ENCODE measurements at places on chromosomes 3 and 15.

GRCh38 chr15:100940767-100941379, 21.7 kb downstream of the LRRK1 start:
- no peak for DNase-seq

GRCh38 chr3:155244699-155245098, 48.8 kb downstream of the STRIT1 start:
- DNase-seq: no peak

DNA sequence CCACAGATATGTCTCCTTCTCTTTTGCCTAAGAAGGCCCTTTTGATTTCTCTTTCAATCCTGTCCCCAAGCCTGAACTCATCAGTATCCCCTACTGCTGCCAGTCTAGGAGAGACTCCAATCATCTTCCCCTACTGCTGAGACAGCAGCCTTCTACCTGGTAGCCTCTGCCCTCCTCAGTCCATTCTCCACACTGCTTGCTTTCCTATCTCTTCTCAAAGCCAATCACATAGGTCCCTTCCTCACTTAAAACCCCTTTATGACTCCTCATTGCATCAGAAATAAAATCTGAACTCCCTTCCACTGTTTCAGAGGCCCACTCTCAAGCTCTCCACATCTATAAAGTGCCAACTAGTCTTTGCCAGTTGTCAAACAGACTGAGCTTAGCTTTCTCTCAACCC, 1081.8 kb upstream of the CFAP20DC start:
- DNase-seq: no peak

GRCh38 chr15:58437531-58438105, 5.8 kb downstream of the LIPC start:
- no peak for DNase-seq

DNA sequence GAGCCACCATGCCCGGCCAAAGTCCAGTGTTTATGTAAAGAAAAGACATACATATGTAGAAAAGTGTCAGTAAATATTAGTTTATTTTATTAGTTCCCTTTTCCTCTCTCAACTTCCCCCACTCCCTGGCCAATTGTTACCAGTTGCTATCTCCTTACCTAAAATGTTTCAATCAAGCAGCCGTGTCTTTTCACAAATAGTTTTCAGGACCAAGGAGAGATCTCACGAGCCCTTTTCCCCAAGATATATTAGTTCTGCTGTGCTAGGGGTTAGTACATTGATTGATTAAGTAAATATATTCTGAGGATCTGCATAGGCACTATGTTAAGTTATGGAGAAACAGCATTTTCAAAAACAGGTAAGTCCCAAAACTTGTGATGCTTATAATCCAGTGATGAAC, 87.4 kb downstream of the ZIC4 start:
- DNase-seq: no peak

DNA sequence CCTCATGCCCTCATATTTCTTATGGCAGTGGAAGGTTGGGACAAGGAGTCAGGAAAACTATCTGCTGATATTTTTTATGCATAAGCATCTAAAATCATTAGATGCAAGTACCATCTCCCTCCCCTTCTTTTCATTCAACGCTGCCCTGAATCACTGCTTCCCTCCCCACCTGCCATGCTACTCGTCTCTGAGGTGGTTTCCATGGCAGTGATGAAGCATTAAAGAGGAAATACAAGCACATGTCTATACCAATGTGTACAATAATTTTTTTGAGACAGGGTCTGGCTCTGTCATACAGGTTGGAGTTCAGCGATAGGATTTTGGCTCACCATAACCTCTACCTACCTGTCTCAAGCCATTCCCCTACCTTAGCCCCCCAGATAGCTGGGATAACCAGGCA, 67.5 kb upstream of the SETMAR start:
- no peak for DNase-seq

- peak; percentile 63 for DNase-seq
Measured at GRCh38 chr3:187744169-187745151, 808 bp downstream of the BCL6 start.

DNA sequence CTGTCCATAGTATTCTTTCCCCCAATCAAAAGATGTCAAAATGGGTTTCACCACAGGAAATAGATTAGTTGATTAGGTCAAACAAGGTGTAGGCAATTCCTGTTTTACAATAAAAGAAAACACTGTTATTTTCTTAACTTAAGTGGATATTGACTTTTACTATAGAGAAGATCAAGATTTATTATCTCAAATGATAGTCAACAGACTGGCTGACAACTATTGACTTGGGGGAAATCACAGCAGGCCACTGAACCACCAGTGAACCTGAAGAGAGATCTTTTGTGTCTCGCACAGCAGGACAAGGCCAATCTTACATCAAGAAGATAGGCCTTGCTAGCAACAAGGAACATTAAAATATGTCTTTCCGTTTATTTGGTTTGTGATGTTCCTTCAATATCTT, 1187.6 kb downstream of the SI start:
- no peak for DNase-seq

DNA sequence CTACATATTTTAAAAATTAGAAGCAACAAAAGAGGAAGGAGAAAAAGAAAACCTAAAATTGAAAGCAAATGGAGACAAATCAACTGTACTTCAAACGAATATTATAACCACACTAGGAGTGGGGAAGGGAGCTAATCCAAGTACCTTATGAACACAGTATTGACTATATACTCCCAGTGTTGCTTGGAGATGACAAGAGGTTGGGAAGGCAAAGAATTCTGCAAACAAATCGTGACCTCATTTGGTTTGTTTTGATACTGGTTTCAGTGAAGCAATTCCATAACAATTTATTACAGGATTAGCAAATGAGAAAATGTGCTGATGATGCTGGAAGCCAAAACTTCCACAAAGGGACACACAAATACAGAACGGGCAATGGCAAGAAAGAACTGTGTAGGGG, 268.1 kb downstream of the ULK4 start:
- DNase-seq: no peak

GRCh38 chr3:50417637-50418033, 58.3 kb upstream of the TMEM115 start:
- no peak for DNase-seq

DNA sequence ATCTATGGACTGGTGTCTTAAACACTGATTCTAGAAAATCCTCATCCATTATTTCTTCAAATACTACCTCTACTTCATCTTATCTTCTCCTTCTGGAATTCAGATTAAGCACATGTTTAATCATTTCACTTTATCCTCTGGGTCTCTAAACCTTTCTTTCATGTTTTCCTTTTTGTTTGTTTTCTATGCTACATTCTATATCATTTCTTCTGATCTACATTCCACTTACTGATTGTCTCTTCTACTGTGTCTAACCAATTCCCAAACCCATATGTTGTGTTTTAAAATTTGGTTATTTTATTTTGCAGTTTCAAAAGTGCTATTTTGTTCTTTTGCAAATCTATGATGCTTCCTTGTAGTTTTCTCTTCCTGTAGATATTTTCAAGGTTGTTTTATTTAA, 31.7 kb downstream of the CCR4 start:
- DNase-seq: no peak

DNA sequence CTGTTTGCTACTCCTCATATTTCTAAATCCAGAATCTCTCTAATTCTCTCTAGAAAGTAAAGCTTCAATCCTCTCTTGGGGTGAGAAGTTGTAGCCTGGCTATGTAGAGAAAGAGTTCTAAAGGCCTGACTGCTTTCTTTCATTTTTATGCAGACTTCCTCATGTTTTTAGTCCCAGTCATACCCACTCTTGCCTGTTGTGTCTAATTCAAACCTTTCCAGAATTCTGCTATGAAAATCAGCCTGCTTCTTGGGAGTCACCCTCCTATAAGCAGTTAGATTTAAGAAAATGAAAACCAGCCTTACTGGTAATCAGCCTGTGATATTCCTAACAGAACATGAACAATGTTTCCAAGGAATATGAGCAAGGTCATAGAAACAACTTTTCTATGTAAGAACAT, 14.8 kb upstream of the ZNF639 start:
- DNase-seq: no peak

DNA sequence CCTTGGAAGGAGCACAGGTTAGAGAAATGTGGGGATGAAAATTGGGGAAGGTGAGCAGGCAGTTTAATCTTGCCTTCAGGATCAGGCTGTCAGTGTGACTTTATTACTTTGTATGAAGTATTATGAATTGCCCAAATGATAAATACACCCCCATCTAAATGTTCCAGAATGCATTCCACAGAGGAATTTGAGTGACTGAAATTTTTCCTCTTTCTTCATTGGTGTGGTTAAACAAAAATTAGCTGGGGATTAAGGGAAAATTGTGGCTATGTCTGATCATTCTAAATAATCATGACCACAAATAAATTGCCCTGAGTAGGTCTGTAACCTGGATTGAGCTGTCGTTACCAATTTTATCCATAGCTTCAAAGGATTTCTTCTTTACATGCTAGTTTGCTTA, 33.5 kb downstream of the FAM98B start:
- DNase-seq: no peak

DNA sequence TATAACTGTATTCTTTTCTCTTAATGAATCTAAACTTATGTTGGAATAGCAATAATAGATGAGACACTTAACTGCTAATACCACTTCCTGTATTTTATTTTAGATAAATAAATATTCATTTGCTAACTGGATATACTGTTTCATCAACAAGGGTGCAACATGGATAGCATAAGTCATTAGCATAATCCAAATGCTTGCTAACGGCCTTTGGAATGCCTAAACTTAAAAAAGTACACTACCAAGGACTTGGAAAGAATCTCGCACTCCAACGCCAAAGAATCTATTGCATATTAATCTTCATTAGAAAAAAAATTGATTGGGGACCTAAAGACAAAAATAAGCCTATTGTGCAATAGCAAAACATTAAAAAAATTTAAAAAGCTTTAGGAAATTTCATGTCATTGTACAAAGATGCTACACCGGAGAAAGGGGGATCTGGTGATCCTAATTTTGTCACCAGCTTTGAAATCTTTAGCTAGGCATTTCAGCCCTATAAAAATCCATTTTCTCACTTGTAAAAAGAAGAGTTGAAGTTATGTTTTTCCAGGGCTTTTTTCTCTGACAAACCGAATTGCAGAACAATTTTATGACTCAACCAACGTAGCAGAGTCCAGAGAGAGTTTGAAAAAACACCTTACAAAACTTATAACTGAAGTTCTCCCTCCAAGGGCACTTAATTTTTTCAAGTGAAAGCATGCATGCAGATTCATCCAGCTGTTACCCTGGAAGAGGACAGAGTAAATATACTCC, 4.1 kb downstream of the VGLL3 start:
- no peak for DNase-seq

- no peak for DNase-seq
Measured at GRCh38 chr3:78204977-78205376, 1165.1 kb downstream of the ROBO2 start.

DNA sequence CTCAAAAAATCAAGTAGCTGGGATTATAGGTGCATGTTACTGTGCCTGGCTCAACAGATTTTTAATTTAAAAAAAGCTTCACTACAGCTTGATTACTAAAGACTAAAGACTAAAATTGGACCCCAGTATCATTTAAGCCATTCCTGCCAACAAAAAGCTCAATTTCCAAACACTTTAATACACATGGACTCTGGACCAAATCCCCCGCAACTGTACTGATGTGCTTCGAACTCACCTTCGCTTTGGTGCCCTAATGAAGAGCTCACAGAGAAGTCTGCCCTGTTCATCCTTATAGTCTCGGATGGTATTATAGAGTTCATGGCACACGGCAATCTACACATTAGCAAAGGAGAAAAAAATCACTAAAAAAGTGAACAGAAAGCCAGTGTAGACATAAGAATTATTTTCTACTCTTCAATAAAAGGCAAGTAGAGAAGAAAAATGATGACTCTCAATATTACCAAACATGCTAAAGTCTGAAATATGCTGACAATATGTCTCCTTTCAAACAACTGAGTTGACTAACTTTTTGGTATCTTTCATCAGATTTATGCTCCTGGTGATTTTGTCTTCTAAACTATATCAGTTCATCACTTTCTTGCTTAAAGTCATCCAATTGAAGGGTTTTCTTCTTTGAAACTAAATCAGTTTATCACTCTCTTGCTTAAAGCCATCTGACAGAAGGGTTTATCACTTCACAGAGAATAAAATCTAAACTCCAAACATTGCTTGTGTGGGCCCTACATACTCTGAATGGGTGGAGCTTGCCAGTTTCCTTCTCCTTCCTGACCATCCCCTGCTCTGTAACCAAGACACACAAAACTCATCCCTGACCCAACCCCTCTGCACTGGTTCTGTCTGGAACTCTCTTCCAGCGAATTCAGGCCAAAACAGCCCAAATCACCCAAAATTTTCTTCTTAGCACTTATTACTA, 7.2 kb downstream of the PBRM1 start:
- no peak for DNase-seq

DNA sequence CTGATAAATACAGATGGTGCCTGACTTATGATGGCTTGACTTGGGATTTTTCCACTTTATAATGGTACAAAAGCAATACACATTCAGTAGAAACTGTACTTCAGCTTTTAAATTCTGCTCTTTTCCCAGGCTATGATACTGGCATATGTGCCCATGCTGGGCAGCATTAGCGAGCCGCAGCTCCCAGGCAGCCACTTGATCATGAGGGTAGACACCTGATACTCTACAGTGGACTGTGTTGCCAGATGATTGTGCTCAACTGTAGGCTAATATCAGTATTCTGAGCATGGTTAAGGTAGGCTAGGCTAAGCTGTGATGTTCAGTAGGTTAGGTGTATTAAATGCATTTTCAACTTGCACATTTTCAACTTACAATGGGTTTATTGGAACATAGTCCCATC, 17.7 kb upstream of the FEM1B start:
- DNase-seq: no peak

DNA sequence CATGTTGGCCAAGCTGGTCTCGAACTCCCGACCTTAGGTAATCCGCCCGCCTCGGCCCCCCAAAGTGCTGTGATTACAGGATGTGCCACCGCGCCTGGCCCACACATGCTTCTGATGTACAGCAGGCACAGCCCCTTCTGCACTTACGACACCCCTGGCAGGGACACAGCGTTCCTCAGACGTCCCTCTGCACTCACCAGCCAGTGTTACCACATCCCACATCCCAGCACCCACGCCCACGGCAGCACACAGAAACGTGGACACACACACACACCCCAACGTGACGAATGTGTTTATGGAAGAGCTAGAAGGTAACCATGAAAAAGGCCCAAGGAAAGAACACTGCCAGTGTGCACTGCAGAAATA, 576 bp upstream of the RPAP1 start:
- peak; percentile 21 for DNase-seq

GRCh38 chr15:69729167-69729748, 276.6 kb downstream of the RPLP1 start:
- DNase-seq: peak; percentile 87

DNA sequence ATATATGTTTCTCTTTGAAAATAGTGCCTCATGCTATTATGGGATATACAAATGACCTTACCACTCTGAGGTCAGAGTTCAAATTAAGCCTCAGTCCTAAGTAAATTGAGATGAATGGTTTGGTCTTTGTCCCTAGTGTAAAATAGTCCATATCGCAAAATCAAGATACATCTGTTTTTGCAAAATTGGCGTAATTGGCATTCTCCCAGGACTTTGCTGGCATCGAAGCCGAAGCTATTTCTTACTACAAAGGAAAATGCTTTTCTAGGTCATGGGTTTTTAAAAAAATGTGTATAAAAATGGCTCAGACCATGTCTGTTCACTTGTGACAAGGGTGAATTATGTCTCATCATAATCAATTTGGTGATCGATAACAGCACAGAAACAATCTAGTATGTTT, 25.9 kb downstream of the ROBO2 start:
- DNase-seq: no peak

Data from activated CD4-positive, alpha-beta T cell treated with anti-CD3 and anti-CD28 coated beads for 36 hours (primary cell).